NCI-H1105 (cell line): ENCODE measurements at places on chromosomes 7 and 10.

- no peak for DNase-seq
Observed at GRCh38 chr10:50604809-50605208, 18.9 kb downstream of the SGMS1 start.

GRCh38 chr7:46625032-46625431 lies 704.0 kb upstream of the IGFBP3 start:
- DNase-seq, result no peak

GRCh38 chr10:5540891-5541290 lies 16.1 kb downstream of the CALML3 start:
- DNase-seq, result no peak

- DNase-seq, result no peak
Observed at GRCh38 chr10:88989824-88990383, 694 bp upstream of the FAS start.

DNA sequence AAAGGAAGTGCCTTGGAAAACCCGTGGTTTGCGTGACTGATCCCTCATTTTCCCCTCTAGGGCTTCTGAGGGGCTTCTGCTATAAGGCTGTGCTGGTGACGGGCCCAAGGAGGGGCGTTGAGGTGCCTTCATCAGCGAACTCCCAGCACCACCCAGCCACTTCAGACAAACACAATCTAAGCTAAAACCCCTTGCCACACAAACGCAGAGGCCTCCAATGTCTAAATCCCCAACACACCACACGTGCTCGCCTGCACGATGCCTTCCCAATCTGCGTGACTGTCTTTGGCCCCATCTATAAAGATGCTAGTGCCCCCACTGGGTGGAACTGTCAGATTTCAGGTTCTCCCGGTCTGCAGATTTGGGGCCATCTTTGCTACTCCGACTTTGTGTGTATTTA lies 4.1 kb upstream of the GAD2 start:
- no peak for DNase-seq

DNA sequence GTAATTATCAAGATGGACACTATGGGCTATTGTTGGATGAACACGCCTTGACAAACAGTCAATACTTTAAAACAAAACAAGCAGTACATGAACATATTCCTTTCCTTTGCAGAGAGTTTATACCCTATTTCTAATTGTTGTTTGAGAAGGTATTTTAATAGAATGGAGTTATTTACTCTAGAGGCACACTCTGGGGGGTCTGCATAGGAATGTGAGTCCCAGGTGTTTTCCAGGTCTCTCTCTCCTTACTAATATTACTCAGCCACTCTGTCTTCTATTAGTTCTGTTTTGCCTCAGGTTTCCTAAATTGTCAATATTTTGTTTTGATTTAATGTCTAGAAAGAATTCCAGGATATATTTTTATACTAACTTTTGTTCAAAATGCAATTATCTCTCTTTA lies 1091.4 kb downstream of the CNTNAP2 start:
- no peak for DNase-seq

- DNase-seq, result no peak
Observed at GRCh38 chr10:78899098-78899754, 169.5 kb upstream of the ZMIZ1 start.

- DNase-seq, result no peak
Observed at GRCh38 chr10:108454224-108454623, 1289.7 kb upstream of the SORCS1 start.

DNA sequence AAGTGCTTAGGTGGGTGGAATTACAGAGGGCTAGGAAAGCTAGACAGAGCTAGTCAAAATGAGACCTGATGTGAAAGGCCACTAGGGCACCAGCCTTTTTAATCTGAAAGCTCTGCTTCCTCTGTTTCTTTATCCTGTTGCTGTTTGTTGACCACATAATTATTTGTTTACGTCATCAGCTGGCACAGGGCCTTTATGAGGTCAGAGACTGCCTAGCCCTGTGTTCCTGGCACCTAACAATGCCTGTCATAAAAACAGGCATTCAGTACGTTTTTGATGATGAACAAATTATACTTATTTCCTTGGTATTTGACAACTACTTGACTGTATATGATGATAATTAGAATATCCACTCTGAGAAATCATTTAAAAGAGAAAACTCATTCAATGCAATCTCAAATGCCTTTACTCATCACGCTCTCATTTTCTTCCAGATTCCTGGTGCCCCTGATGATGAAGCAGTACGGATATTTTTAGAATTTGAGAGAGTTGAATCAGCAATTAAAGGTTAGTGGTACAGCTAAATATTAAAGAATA lies 26.0 kb downstream of the RBM17 start:
- DNase-seq, result no peak

DNA sequence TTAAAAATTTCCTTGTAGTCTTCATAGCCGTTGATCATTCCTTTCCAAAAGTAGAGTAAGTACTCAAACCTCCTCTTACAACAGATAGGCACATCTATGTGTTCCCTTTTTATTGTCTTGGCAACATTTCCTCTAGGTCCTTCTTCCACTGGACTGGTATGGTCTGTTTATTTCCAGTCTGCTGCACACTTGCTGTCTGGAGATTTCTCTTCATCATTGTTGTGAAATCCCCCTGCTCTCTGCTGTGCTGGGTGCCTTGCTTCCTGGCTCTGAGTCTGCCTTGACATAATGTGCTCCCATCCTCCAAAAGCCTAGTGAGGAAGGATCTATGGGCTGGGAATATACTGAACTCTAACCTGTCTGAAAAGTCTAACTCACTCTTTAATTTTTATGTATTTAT lies 545.3 kb upstream of the VSTM2A start:
- no peak for DNase-seq

DNA sequence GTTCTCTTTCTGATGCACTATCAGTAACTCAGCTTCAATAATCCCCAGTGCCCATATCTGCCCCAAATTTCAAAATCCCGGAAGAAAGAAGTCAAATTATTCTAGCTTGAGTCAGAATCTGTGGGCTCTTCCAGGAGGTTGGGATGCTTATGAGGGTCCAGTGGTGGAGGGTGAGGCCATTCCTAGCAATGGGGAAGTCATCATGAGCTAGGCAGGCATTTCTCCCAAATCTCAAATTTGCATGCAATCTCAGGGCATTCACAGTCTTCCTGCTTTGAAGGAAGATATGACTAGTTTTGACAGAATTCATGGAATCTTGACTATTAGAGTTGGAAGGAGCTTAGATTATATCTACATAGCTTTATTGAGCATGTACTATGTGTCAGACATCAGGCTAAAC lies 164.3 kb upstream of the AGK start:
- no peak for DNase-seq

DNA sequence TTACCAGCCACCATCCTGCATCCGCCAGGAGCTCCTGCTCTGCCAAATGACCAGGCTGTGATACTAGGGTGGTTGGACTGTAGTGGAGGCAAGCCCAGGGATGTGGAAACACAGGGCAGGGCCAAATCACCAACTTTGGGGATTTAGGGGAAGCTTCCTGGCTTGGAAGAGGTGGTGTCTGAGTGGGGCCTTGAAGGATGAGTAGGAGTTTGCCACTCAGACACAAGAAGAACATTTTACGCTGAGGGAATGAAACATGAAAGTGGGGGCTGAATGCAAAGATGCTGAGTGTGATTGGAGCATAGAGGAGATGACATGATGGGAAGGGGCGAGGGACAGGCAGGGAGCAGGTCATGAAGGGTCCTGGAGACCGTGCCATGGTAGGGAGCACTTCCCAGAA lies 329.5 kb downstream of the RPS24 start:
- DNase-seq, result no peak

DNA sequence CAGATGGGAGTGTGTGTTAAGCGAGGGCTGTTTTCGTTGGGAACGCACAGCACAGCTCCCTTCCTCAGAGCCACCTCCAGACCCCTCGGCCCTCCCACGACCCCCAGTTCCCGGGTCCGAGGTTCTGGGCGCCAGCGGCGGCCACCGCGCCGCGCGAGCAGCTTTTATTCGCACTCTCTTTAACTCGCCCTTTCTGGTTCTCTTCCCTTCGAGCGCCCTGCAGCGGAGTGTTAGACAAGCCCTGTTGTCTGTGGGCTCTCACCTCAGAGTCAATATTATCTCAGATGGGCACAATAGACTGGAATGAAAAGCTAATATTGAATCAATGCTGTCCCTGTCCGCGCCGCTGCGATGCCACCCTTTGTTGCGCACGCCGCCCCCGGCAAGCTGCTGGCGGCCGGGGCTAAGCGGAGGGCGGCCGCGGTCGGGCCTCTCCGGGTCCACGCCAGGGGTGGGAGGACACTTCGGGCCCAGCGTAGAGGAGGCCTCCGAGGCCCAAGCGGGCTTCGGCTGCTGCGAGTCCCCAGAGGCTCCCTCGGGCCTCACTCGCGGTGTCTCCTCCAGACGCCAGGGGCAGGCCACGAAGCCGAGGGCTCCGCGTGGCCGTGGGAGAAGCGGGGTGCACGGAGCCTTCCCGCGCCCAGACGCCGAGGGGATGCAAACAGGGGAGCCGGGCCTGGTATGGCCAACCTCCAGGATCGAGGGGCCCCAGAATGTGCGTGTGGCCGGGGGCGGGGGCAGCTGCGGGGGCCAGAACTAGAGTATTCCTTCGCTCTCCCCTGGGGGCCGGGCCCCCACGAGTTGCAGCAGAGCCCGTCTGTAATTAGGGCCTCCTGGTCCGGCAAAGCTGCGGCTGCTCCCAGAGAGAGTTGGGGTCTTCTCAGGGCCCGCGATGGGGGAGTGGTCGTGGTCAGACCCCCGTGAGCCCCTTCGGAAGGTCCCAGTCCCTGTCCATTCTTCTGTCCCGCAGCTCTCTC lies 7.9 kb upstream of the EMX2 start:
- DNase-seq, result no peak

GRCh38 chr7:42181566-42181965 lies 55.4 kb downstream of the GLI3 start:
- DNase-seq, result no peak

DNA sequence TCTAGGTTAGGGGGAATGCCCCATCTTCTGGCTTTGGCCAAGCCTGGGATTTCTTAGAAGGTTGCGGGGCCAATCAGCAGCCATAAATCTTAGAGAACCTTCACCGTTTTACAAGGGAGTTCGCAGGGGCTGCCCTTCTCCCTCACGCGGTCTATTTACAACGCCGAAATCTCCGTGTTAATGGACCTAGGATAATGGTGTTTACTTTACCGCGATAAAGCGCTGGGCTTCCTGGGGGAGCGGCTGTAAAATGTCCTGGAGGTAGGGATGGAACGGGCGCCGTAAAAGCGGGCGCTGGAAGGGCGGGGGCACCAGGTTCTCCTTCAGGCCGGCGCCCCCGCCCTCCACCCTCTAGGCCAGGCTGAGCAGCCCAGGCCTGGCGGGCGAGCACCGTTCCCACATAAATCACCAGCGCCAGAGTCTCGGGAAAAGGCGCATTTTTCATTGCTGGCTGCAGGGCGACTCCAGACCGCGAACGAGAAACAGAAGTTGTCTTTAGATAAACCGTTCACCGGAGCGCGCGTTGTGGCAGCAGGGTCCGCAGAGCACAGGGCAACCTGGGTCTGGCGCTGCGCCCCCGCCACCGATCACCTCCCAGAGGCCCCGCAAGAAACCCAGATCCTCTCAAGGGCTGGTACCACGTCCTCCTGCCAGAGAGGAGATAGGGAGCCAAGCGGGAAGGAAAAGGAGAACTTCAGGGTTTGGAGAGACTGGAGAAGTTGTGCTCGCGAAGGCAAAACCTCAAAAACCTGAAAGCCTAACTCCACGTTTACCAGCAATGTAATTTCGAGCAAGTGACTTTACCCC lies 12.5 kb upstream of the NKX2-3 start:
- DNase-seq, result no peak

DNA sequence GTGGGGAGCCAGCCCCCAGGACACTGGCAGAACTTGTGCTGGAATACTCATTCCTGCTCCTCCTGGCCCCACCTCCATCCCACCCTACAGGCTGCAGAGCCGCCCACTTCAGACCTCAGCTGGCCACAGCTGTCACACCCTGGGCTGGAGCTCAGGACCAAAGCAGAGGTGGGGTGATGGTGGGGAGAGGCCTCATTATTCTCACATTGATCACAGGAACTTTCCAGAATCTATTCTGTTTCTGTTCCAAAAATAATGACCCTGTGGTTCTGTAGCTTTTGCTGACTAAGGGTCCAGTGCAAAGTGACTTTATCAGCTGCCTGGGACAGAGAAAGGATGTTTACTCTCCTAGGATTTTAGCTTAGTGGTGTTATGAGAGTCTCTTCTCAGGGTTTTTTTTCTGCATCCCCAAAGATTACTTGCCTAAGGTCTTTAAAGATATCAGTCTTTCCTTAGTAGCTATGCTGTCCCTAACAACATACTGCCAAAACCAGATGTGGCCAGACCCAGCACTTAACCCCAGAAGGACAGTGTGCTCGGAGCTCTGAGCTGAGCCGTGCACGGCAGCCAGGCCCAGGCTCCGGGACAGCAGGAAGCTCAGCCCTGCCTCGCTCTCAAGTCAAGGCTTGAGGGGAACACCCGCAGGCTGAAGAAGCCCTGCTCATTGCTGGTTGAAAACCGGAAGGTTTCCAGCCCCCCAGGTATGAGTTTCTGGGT lies 223.3 kb downstream of the MLLT10 start:
- no peak for DNase-seq

DNA sequence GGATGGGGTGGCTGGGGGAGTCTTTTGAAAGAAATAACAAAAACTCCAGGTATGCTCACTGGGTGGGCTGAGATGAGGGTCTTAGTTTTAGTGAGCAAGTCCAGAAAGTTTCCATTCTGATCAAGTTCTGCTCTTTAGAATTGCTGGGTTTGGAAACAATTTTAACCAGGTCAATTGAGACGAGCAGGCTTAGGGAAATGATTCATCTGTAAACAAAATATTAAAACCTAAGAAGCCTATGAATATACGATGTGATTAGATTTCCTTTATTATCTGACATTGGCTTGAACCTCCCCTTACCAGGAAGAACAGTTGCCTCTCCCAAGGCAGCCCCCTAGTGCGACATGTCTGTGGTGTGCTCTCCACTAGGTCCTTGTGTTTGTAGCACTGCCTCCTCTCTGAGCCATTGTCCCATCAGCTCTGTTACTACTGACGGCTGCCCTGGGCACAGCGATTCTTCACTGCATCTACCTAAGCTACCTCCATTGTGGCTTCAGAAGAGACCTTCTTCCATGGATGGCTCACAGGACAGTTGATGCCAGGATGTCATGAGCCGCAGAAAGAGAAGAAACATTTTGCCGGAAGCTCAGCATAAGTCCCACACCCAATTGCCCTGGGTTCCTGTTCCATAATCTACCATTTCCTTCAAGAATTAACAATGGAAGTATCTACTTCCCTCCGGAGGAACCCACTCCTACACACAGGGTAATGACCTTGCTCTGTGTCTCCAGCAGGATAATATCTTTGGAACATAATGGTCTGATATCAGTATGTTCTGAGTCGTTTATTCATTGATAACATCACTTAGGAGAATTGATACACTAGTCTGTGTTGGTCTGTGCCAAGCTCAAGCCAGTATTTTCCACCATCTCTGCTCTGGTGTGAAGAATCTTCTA lies 95.1 kb upstream of the ITGB1 start:
- no peak for DNase-seq
